ENCODE measurements at places on chromosomes 5 and 9.

DNA sequence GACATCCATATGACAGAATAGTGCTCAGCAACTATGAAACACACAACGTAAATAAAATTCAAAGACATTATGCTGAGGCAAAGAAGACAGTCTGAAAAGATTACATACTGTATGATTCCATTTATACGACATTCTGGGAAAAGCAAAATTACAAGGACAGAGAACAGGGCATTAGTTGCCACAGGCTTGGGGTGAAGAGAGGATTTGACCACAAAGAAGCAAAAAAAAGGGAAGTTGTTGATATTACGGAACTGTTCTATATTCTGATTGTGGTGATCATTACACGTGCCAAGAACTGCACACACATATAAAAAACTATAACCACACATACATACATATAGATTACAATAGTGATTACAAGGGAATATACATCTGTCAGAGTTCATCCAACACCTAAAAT, 24.1 kb downstream of the CDK5RAP2 start:
- no peak for DNase-seq

- DNase-seq = no peak
Measured at GRCh38 chr5:143432658-143433239, 29.3 kb upstream of the NR3C1 start.

DNA sequence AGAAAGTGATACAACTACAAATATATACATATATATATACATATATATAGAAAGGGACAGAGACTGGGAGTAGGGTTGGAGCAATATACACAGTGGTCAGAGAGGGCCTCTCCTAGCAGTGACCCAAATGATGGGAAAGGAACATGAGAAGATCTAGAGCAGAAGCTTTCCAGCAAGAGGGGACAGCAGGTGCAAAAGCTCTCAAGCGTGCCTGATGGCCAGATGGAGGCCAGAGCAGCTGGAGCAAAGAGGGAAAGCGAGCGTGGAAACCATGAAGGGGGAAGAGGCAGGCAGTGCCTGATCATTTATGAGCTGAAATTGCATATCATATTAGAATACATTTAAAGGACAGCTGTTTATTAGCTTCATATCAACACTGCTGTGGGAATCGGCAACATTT, 7.6 kb upstream of the GRPEL2 start:
- no peak for DNase-seq

DNA sequence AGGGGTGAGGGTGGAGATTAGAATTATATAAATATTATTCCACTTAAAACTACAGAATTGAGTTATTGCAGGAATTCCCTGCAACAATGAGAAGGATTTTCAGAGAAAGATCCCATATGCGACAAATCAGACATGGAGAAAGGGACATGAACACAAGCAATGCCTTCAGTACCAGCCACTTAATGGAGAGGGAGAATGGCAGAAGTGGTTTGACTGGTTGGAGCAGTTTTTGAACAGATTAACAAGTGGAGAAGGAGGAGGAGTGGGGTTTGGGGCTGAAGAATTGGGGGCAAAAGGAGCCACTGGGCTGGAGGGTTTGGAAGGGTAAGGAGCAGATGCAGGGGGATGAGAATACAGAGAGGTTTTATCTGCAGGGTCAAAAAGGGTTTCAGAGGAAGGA, 620.9 kb upstream of the PTPRD start:
- DNase-seq = no peak

GRCh38 chr5:72293495-72294055, 26.5 kb downstream of the MRPS27 start:
- DNase-seq = no peak

DNA sequence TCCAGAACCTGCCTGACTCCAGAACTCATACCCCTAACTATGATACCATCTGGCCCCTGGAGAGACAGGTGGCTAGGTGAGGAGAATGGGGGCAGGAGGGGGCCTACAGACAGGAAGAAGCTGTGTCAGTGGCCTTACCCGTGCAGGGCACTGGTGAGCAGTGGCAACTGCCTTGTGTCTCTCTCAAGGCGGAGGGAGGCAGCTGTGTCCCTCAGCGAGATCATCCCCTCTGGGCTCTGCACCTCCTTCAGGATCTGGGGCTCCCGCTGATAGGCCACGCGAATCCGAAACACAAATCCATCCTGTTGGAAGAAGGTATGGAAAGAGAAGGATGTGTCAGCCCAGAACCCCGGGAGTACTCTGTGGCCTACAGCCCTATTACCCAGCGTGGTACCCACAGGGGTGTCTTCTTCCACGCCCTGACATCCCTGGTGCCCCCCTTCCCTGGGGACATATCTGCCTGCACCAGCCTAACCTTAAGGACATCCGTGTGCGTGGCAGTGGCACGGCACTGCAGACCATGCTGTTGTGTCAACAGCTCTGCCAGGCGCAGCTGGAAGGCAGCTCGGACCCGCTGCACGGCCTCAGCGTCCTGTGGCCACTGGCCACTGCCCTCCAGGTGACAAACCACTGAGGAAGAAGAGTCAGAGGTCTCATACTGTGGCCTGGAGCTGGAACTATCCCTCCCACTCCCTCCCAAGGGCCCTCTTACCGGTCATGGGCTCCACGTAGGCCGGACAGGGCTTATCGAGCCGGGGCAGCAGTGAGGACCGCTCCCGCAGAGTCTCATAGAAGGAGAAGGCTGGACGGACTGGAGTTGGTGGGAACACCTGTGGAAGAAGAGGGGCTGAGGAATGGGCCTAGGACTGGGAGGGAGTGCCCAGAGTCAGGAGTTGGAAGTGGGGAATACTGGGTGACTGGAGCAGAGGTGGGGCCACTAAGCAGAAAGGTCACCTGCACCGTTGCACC, 7.8 kb downstream of the NOL6 start:
- DNase-seq = no peak

DNA sequence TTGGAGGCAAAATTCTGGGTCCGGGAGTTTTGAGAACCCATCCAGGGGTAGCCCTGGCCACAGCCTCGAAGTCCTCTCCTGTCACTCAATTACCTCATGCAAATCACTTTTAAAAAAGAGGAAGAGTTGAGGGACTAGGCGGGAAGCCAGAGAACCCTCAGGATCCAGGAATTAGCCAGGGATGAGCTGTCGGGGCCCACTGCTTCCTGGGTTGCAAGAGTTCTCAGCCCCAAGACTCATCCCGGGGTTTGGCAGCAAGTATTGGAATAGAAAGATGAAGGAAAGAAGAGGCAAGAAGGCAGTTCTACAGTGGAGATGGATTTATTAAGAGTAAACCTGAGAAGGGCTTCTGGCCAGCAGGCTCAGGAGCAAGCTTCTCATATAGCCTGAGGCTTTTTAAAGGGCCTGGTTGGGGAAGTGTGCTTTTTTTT, 25.6 kb downstream of the C9orf50 start:
- no peak for DNase-seq

DNA sequence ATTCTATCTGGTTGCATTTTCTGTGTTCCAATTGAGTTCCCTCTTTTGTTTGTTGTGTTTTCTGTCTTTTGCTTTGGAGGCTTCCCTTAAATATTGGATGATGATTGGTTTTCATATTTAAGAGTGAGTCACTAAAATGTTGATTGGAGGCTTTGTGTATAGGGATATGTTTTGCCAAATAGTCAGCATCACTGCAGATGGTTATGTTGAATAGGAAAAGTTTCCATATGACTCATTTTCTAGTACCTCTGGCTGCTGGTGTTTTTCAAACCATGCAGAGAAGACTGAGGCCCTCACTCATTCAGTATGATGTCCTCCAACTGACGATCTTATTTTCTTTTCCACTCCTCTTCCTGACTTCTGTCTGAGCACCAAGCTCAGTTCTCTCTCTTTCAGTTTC, 1290.0 kb downstream of the EFNA5 start:
- DNase-seq = no peak

- DNase-seq = no peak
Measured at GRCh38 chr9:113559834-113560800, 96.6 kb downstream of the RGS3 start.

GRCh38 chr5:116626945-116627679, 52.5 kb upstream of the SEMA6A start:
- no peak for DNase-seq

DNA sequence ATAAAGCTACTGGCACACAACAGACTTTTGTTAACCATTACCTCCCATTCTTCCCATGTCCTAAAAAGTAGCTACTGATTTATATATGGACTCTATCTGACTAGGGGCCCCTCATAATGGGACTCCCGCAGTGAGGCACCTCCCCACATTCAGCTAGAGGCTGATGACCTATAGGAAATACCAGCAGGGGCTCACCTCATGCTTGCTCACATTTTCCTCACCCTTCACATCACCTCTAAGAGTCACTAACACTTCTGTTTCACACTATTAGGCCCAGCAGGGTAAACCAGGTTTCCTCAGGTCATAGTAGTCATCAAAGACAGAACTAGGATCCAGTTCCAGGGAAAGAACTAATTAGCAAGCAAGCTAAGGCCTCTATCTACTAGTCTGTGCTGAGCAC, 60.7 kb downstream of the PRELID2 start:
- no peak for DNase-seq

DNA sequence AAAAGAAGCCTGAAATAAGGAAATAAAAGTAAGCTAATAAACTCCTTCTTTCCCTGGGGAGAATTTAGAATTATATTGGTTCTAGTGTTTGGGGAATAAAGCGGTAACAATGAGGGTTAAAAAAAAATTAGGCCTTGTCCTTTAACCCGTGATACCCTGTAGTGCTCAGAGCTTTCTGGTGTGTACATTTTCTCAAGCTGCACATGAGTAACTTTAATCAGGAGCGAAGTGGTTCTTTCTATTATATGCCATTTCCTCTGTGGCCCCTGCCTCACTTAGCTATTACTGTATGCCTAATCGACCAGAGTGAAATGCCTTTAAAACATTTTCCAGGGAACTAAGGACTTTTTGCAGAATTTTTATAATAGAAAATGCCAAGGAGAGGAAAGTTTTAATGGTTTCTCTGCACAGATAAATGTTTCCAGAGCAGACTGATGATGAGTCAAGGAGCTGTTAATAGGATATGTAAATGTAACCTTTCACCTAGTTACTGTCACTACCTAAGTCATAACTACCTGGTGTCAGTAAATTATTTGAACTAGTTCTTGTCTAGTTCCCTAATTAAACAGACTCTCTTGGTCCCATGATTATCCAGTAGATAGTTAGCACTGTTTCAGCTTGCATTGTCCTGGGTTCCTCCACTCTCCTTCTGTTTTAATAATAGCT, 7.6 kb downstream of the PAM start:
- no peak for DNase-seq

- no peak for DNase-seq
Measured at GRCh38 chr5:146710348-146710747, 168.2 kb downstream of the PPP2R2B start.

DNA sequence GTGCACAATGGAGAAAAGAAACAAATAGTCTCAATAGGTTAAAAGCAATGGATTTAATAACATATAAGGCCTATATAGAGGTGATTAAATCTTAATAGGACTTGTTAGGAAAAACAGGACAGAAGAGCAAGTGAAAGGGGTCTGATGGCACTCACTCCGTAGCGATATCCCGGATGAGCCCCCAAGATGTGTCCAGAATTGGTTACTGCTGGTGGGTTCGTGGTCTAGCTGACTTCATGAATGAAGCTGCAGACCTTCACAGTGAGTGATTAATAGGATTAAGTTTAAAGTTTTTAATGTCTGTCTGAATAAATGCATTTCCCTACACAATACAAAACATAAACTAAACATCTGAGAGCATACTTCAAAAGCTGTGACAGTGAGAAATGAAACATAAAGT, 110.4 kb upstream of the FAM174A start:
- no peak for DNase-seq

Data from stimulated activated CD8-positive, alpha-beta memory T cell treated with anti-CD3 and anti-CD28 coated beads, Interleukin-7, amount 100 ng/mL, for 24 hours (primary cell).